Neuronal stem cell (in vitro differentiated cells): ENCODE measurements at places on chromosomes 5 and 9.

- DNase-seq = peak; percentile 3
These were observed 2.1 kb downstream of the ECPAS start for GRCh38 chr9:111481885-111482636.

DNA sequence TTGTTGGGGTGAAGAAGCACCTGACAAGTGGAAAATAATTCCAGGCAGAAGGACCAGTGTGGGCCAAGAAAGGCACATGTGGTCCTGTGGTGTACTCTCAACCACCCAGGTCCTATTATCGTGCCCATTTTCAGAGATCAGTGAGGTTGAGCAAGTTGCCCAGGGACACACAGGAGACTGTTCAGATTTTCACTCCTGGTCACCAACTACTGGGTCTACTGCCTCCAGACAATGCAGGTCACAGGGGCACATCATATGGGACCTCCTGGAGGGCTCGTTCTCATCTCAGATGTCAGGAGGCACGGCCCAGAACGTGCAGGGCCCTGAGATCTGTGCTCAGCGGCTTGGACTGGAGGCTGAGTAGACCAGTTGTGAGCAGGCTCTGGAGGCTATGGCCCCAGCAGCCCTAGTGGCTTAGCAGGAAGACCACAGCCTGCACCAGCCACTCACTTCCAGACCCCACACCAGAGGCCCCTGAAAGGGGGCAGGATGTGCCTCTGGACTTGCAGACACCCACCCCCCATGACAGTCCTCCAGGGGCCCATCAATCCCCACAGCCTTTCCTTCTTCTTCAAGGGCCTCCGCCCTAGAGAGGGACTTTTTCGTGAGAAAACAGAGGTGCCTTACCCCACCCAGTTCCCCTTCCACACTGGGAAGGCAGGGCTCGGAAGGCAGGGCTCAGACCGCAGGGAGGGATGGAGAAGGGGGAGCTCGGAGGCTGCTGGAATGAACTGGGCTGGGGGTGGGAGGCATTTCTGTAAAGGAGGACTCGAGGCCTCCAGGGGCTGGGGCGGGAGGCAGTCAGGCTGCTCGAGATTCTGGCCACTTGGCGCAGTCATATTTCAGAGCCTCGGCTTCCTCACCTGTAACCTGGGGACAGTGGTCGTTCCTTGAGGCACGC lies 82.7 kb upstream of the NEURL1B start:
- no peak for DNase-seq

GRCh38 chr9:31519011-31519410 lies 865.4 kb upstream of the ACO1 start:
- no peak for DNase-seq

GRCh38 chr9:131752231-131752884 lies 12.5 kb upstream of the RAPGEF1 start:
- DNase-seq = no peak

GRCh38 chr9:13047827-13048587 lies 231.5 kb downstream of the MPDZ start:
- DNase-seq = no peak

- DNase-seq = no peak
These were observed 24.7 kb downstream of the DEPDC1B start for GRCh38 chr5:60675286-60675685.

GRCh38 chr5:54829676-54830535 lies 155.5 kb downstream of the ESM1 start:
- no peak for DNase-seq
